AG20443 (cell line): ENCODE measurements at places on chromosomes 11 and 22.

DNA sequence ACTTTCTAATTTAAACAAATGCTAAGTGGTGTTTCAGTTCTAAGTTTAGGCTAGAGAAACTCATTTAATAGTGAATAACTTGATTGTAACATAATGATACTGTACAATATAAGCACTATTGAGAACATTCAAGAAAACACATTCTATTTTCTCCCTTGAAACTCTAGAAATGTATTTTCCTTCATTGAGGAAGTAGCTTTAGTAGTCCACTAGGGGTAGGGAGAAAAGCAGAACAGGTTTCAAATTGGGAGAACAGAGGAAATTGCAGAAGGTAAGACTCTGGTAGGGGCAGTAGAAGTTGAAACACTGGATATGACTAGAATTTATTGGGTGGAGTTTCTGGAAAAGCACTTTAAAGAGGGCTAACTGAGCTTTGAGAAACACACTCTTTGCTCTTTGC is 31.6 kb upstream of the MPPED2 start:
- DNase-seq = no peak

- peak; percentile 91 for DNase-seq
Measured at GRCh38 chr22:34800260-34800980, 265.5 kb upstream of the ISX start.

DNA sequence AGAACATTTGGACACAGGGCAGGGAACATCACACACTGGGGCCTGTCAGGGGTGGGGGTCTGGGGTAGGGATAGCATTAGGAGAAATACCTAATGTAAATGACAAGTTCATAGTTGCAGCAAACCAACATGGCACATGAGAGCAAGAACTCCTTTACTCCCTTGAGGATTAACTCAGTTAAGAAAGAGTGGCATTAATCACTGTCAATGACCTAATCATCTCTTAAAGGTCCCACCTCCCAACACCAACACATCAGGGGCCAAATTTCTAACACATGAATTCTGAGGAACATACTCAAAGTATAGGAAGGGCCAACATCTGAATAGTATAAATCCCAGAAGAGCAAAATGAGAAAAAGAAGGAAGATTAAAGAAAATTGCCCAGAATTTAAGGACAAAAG is 272.9 kb downstream of the SWAP70 start:
- no peak for DNase-seq

GRCh38 chr22:25702040-25702439 is 39.9 kb upstream of the MYO18B start:
- no peak for DNase-seq

- no peak for DNase-seq
Measured at GRCh38 chr11:102633385-102634026, 8.4 kb upstream of the MMP20 start.

DNA sequence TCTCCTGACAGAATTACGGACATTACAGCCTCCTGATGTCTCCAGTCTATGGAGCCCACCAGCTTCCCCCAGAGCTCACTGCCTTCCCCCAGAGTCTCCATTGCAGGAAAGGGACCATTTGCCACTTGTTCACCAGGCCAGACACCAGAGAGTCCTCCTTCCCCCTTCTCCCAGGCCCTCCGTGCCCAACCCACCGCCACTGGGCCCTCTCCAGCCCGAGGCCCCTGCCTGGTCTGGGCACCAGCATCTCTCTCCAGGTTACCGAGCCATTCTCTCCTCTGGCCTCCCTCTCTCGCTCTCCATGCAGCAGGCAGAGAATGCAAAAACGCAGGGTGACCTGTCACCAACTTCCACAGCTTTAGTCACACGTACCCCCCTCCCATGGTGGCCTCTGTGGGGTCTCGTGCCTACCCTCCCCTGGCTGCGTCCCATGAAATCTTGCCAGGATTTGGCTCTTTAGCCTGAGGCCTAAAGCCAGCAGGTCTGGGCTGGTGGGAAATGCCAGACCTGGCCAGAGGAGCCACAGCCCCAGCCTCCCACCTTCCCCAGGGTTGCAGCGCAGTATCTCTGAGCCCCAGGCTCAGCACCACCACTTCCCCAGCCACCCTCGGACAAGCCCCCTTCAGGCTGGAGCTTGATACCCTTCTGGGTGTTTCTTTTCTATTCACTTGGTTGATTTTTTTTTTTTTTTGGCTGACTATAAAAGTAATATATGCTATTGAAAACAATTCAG is 6.8 kb upstream of the SERPINH1 start:
- no peak for DNase-seq

DNA sequence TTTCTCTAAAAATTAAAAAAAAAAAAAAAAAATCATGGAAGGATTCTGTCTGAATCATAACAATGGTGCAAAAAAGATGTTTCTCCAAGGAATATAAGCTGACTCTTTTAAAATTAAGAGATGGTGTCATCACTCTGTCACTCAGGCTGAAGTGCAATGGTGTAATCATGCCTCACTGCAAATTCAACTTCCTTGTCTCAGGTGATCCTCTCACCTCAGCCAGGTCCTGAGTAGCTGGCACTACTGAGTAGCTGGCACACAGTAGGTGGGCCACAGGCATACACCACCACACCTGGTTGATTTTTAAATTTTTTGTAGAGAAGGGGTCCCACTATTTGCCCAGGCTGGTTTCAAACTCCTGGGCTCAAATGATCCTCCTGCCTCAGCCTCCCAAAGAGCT is 54.8 kb upstream of the YPEL1 start:
- no peak for DNase-seq
